T1000 (cell line): ENCODE measurements at places on chromosomes 16 and 17.

DNA sequence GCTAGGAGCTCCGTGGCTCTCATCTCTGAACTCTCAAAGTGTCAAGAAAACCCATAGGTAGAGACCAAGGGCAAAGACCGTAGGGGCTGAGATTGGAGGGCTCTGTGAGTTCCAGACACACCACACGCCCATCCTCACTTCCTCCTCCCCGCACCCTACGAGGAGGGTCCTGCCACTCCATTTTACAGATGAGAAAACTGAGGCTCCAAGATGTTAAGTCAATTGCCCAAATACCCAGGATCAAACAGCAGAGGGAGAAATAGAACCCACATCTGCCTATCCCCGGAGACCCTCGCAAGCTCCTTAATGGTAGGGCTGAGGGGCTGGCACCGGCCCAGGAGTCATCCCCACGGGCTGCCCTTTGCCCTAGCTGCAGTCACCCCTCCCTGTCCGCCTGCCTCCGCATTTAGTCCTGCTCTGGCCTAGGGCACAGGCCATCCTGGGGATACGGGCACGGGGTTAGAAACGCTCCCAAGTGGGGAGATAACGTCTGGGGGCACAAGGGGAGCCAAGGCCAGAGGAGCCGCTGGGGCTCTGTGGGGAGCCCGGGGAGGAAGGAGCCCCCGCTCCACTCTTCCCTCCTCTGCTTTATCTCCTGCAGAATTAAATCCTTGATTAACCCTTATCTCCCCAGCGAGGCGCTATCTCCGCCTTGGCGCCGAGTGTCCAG lies 54.1 kb upstream of the ZC3H18 start:
- DNase-seq = no peak

DNA sequence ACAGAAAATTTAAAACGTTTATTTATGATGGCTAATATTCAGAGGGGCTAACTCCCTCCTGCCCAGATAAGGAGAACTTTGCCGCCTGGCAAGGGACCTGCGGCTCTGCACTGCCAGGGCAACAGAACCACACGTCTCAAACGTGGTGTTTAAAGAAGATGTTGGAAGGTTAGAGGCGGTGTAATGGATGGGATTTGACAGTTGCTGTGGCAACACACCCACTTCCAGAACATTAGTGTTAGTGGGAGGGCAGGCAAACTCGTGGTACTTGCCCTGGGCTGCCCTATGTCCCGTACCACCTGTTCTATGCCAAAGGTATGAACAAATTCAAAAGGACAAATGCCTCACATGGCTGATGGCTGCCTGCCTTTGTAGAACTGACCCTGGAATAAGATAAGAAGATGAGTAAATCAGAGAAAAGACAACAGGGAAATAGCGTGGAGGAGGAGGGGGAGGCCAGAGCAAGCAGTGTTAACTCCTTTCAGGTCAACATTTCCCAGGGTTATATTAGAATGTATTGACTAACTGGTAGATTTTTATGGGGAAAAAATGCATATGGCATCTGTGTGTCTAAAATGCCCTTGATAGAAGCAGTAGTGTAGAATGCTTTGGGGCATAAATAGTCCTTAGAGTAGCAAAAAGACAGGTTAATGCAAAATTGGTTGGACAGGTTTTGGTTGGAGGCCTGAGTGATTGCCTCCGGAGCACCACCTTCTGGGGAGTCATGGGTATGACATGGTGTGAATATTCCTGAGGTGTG lies 30.8 kb downstream of the HLF start:
- DNase-seq = peak; percentile 20

GRCh38 chr17:5680766-5681165 lies 96.5 kb upstream of the NLRP1 start:
- DNase-seq = no peak

DNA sequence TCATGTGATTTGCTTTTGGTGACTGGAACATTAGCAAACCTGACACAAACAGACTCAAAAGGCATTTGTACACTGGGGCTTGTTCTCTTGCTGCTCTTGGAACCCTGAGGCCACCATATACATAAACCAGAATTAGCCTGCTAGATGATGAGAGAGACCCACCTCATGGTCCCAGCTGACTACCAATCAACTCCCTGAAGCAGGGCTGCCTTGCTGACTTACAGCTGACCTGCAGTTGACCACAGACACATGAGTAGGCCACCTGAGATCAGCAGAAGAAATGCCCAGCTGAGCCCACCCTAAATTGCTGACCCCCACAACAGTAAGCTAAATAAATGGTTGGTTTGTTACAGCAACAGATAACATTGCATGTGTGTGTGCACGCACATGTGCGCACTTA lies 28.7 kb downstream of the BRIP1 start:
- no peak for DNase-seq

DNA sequence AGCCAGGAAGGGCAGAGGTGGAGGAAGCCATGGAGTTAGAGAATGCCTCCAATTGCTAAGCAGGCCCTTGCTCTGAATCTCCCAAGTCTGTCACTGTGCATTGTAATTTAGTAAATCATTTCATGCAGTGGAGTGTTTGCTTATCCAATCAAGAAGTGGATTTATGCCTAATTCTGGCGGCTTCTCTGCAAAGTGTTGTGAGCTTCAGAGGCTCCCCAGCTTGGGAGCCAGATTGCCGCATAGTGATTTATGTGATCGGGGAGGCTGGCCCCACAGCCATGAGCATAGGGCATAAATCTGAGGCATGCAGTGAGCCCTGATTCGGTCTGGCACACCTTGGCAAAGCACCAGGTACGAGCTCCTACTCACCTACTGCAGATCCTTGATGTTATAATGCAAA lies 520.8 kb downstream of the HS3ST4 start:
- no peak for DNase-seq
